Inflammatory macrophage (primary cell): ENCODE measurements at places on chromosomes 4 and X.

DNA sequence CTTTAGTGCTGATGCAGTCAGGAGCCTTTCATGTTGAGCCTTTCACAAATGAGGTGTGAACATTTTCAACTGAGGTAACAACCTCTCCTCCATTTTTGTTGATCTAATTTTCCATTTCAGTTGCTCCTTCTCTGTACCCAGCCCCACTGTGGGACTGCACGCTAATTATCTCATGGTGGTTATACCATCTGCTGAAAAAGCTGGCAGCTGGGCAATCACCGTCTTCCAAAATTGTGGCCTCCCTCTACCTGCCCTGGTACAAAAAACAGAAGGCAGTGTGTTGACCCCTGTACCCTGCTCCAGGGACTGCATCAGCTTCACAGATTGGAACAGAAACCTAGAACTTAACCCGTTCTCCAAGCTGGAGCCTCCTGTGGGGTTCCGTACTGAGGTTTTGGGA is 72.4 kb upstream of the LONRF3 start:
- DNase-seq = no peak

- no peak for DNase-seq
Observed at GRCh38 chr4:169254546-169254983, 16.2 kb downstream of the SH3RF1 start.

DNA sequence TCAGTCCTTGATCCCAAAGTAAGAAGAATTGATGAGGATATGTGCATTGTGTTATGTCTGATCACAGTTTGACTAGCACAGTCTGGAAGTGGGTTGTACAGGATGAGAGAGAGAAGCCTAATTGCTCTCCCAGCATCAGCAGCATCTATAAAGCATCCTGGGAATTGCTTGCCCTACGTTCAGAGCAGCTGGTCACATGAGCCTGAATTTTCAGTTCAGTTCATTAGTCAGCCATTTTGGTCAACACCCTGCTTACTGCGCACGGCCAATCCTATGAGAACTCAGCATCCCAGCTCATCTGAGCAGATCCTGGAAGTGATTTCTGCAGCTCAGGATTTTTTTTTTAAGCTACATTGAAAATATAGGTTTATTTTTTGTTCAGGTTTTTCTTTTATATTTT is at the start of gene RUFY3:
Gene RUFY3, plus strand, starts transcription at position 218 of the 400 bp plus-strand sequence. CDS start 610 bp downstream, outside the sequence.
- DNase-seq = no peak

- DNase-seq = no peak
Observed at GRCh38 chrX:13142891-13143290, 98.5 kb upstream of the FAM9C start.

GRCh38 chr4:108135549-108136209 is 33.1 kb downstream of the LEF1 start:
- no peak for DNase-seq

DNA sequence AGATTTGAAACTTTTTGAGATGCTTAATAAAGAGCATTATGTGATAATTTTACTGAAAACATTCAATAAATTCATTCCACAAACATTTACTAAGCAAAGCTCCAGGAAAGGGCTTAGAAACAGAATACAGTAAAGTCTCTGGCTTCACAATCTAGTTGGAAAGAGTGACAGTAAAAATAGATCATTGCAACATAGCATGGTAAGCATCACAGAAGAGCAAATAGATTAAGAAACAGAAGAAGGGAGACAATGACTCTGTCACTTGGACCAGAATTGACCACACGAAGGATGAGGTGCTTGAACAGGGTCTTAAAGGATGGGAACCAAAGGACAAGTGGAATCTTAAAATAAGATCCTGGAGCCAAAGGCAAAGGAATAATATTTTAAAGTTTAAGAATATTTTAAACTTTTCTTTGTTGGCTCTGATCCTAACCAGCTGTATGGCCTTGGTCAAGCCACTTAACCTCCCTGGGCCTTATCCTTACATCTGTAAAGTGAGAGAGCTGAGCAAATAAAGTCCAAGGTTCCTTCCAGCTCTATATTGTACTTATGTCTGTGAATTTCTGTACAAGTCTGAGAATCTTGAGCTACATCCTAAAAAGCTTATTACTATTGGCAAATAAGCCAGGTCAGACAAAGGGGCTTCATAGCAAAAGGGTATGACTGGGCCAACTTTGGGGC is 33.9 kb downstream of the SEC24D start:
- DNase-seq = no peak

- DNase-seq = no peak
Observed at GRCh38 chr4:120291541-120291940, 224.9 kb upstream of the MAD2L1 start.

GRCh38 chr4:28225050-28225449 is 1364.4 kb downstream of the STIM2 start:
- DNase-seq = no peak

- DNase-seq = no peak
Observed at GRCh38 chrX:53190363-53190960, 34.5 kb downstream of the KDM5C start.

GRCh38 chrX:134588806-134589205 is 69.5 kb downstream of the PLAC1 start:
- DNase-seq = no peak

GRCh38 chr4:2136726-2137125 is 77.6 kb downstream of the NAT8L start:
- no peak for DNase-seq

- DNase-seq = no peak
Observed at GRCh38 chr4:6468376-6468775, 4.0 kb downstream of the PPP2R2C start.

DNA sequence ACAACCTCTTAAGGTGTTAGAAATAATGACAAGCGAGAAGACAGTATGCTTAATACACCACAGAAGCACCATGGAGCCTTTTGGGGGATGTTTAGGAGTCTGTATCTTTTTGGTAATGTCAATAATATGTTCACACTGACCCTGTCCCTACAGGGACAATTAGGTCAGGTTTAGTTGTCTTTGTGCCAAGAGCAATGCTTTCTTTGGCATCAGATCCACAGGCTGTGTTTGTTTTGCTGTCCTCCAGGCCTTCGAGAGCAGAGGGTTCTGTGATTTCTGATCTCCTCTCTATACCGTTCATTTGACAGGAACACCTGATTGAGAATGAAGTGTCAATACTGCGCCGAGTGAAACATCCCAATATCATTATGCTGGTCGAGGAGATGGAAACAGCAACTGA is 153.8 kb downstream of the DCLK2 start:
- no peak for DNase-seq

- peak; percentile 2 for DNase-seq
Observed at GRCh38 chrX:139930916-139931645, 1.8 kb downstream of the ATP11C start.

GRCh38 chrX:96004386-96004785 is 680.3 kb upstream of the DIAPH2 start:
- DNase-seq = no peak

GRCh38 chr4:176409627-176410026 is 89.9 kb downstream of the SPCS3 start:
- no peak for DNase-seq

DNA sequence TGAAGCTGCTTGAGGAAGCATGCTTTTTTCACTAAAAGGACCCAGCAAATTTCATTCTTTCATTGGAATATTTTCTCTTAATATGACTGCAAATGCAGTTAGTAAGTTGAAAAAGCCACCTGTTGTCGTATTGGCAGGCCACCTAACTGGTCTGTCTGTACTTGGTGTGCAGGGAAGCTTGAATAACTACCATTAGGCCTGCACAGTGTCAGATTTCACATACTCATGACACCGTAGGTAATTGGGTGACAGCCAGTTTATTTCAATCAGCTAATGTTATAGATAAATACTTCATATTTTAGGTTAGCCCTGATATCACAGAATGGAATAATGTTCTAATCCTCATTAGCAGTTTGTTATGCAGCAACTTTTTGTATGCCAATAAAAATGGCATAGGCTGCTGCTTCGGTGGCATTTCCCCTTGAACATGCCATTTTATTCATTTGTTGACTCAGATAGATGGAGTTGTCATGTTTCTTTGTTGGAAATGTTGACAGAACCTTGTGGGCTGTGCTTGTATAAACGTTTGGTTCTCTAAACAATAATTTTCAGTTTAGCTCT is 173.7 kb downstream of the RPA4 start:
- no peak for DNase-seq

DNA sequence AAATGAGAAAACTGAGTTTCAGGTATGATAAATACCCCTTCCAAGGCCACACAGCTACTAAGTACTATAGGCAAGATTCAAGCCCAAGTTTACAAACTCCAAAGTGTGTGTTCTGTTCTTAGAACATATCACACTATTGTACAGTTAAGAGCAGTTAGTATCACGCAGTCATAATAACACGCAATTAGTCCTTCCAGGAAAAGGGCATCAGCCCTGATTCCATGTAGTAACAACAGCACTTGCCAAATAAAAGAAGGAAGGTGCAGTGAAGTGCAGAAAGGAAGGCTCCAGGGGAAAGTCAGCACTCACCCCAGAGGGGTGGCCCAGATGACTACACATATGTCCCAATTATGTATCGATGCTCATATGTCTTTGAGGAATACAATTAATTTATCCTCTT is 4.4 kb downstream of the TASL start:
- DNase-seq = peak; percentile 58

GRCh38 chr4:128221586-128221985 is 66.0 kb downstream of the PGRMC2 start:
- no peak for DNase-seq

GRCh38 chr4:143355540-143356217 is 19.0 kb downstream of the GAB1 start:
- DNase-seq = no peak

DNA sequence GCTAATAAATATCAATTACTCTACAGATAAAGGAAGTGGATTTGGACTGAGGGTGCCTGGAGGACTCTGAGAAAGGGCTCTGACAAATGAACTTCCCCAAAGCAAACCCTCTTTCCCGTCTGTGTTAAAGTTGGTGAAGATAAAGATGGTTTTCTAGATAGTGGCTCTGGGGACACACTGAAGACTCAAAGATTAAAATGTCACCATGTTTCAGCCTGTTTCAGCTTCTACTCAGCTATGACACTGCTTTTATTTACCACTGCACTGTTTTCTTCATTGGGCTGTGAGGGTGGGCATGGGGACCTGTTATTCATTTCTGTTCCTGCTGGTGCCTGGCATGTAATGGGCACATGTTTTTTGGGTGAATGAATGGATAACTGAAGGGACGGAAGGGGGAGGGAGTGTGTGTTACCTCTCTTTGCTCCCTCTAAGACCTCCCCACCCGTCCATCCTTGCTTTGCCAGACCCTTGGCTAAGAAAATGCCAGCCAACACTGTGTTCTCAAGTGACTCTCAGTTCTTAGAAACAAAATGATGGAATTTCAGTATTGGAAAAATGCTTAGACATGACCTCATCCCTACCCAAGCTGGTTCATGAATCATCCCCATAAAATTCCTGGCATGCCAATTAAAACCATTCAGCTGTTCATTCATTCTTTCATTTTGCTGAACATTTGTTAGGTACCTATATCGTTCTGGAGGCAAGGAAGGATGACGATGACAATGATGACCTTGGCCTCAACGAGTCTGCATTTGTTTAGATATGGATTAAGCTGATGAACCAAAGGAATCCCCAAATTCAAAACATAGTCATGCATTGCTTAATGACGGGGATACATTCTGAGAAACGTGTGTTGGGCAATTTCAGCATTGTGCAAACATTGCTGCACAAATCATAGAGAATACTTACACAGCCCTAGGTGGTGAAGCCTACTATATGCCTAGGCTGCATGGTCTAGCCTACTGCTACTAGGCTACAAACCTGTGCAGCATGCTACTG is 13.4 kb upstream of the STK32B start:
- DNase-seq = peak; percentile 93

GRCh38 chrX:99719140-99719539 is 690.9 kb downstream of the PCDH19 start:
- no peak for DNase-seq

DNA sequence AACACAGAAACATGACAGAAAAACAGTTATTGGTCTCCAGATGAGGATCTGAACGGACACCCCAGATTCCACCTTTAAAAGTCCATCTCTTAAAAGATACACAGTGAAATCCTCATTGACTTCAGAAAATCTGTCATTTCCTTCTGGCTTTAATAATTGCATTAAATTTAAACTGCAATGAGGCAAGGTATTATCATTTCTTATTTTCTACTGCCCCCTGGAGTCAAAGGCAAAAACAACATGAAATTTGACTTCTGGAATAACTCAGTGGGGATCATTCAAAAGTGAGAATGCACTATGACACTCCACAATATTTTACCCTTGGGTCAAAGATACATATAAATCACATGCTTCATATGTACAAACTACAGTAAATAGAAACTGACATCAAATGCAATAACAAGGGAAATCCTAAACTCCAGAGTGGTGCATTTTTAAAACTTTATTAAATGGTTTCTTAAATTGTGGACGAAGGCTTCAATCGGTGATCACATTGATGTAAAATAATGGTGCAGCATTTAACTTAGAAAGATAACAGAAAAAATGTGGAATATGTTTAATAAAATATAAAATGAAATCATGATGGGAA is 56.4 kb upstream of the SPANXN1 start:
- DNase-seq = peak; percentile 0

- DNase-seq = peak; percentile 12
Observed at GRCh38 chr4:108560616-108561015, 59.8 kb upstream of the RPL34 start.

DNA sequence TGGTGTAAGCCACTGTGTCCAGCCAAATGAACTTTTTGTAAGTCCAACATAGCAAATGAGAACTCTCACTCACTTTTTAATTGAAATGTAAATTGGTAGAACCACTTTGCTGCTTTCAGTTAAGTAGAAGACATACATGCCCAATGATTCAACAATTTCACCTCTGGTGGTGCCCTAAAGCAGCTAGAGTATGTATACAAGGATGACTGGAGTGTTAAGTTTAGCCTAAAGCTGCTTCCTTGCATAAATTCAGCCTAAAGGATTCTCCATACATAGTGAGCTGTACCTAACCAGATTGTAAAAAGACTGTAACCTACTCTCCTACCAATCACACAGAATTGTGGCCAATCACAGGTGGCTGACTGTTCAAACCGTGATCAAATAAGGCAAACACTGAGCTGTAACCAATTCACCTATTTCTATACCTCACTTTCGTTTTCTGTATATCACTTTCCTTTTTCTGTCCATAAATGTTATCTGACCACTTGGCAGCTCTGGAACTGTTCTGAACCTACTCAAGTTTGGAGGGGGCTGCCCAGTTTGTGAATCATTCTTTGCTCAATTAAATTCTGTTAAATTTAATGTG is 39.9 kb downstream of the PDS5A start:
- no peak for DNase-seq

DNA sequence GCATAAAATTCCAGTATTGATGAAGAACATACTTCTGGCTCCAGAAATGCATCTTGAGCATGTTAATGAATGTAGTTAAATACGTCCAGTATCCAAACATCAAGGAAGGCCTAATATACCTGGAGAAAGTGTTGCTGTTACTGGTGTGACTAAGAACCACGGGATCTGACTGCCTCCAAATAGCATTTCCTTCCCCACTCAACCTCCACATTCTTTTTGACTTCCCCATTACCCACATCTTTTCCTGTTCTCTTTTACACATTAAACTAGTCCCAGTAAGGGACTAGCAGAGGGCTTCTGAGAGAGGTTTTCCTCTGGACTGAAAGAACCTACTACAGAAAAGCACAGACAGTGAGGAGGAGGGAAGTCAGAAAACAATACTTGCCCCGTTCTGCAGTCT is 482.8 kb upstream of the HTR2C start:
- peak; percentile 10 for DNase-seq

- DNase-seq = peak; percentile 10
Observed at GRCh38 chrX:38798956-38799355, 2.3 kb upstream of the MID1IP1 start.
